COLO829 (cell line): ENCODE measurements at places on chromosomes 16 and 17.
A peak's percentile ranks its signal among the peaks of the same experiment; 100 is the strongest.

GRCh38 chr16:1422076-1422475 is 1.5 kb upstream of the UQCC4 start:
- DNase-seq, result no peak

- DNase-seq, result no peak
These were observed 44.2 kb upstream of the CLEC18A start for GRCh38 chr16:69906838-69907401.

DNA sequence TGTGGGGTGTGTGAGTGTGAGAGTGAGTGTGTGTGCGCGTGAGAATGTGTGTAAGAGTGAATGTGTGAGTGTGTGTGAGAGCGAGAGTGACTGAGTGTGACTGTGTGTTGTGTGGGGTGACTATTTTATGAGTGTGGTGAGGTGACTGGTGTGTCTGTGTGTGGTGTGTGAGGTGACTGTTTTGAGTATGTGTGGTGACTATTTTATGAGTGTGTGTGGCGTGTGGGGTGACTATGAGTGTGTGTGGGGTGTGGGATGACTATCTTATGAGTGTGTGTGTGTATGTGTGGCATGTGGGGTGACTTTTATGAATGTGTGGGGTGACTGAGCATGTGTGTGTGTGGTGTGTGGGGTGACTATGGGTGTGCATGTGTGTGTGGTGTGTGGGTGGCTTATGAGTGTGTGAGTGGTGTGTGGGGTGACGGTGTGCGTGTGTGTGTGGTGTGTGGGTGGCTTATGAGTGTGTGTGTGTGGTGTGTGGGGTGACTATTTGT is 152.9 kb upstream of the PLCG2 start:
- no peak for DNase-seq

DNA sequence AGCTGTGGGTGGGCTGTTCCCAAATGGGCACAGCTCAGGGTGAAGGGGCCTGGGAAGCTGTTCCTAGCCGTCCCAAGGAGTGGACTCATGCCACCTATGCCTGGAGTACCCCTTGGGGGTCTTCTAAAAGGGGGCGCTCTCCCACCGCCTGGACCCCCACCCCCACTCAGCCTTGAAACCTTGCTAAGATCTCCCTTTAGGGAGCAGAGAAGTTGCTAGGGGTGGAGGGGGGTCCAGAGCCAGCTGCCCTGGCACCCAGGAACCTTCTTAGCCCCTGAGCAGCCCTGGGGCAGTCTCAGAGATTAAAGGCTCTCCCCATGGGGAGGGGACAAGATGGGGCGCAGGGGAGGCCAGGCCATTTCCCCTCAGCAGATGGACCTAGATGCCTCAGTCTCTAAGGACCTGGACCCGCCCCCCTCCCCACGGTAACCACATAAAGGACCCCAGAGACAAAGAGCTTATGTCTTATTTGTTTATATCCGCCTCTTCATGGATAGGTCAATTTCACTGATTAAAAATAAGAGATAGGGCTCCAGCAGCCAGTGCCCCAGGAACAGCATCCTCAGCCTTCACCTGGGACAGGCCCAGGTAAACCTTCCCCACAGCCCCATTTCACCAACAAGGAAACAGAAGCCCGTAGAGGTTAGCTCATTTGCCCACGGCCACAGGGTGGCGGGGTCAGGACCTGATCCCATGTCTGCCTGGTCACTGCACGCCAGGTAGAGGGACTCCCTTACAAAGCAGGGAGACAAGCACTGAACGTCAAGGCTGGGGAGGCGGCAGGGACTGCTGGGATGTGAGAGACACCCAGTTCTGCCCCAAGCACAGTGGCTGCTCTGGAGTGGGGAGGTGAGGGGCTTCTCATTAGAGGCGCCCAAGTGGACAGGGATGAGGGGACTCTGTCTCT is 3.4 kb downstream of the MTSS2 start:
- no peak for DNase-seq

- DNase-seq, result no peak
These were observed 184.8 kb upstream of the CIBAR2 start for GRCh38 chr16:85296859-85297660.

DNA sequence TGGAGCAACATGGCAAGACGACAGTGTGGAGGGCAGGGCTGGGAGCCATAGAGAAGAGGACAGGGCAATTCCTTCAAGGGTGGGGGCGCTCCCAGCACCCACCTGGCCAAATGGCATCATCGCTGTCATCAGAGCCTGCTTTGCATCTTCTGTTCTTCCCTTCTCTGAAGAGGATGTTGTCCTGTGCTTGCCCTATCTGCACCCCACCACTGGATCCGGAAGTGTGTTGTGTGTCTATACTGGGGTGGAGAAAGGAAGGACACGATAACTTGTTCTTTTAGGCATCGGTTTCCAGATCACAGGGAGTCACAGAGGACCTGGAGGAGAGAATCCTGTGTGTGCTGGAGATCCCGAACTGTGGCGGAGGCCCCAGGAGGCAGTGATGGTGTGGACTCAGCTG is 25.7 kb upstream of the ANKRD40CL start:
- DNase-seq, result no peak

- DNase-seq, result no peak
These were observed 6.7 kb upstream of the GSG1L start for GRCh38 chr16:28069971-28070794.

DNA sequence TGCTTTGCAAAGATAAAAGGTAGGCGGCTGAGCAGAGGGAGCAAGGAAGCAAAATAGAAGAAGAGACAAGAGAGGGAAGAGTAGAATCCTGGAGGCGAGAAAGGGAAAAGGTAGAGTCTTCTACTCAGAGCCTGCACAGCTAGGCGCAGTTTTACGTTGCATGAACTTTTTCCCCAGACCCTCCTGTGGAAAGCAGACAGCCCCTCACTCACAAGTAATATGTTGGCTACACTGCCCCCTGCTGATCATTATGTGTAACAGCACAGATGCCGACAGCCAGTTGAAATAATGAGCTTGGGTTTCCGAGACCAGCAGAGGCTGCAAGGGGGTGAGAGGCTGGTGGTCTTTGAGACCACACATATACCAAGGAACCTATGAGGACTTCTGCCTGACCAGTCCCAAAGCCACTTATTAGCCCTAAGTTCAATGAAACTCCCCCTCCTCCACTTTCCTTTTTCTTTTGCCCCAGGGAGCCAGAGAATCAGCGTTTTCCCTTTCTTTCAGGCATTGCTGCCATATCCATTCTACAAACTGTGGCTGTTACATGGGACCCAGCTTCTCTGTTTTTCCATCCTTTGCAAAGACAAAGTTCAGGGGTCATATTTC is 22.5 kb upstream of the CMTR2 start:
- peak; percentile 9 for DNase-seq

DNA sequence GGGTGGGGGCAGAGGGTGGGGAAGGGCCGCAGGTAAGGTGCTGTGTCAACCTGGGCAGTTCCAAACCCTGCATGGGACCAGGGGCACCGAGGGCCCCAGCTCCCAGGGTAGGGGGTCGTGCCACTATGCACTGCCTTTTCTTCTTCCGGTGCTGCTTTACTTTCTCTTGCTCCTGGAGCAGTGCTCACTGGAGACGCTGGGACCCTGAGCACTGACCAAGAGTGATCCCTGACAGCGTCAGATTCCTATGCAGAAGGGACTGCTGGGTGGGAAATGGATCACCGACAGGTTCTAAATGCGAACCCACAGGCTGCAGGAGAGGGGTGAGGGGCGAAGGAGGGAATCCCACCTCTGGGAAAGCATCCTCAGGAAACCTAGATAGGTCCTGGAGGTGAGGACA is 470.1 kb downstream of the SOX9 start:
- DNase-seq, result no peak

- no peak for DNase-seq
These were observed 3.5 kb upstream of the MRPL38 start for GRCh38 chr17:75908201-75908600.
